HCEC 1CT (cell line): ENCODE measurements at places on chromosomes 16 and 17.

GRCh38 chr17:41975099-41976083 is 8.8 kb downstream of the CNP start:
- no peak for DNase-seq

GRCh38 chr16:24769806-24770205 is 40.4 kb downstream of the TNRC6A start:
- no peak for DNase-seq

DNA sequence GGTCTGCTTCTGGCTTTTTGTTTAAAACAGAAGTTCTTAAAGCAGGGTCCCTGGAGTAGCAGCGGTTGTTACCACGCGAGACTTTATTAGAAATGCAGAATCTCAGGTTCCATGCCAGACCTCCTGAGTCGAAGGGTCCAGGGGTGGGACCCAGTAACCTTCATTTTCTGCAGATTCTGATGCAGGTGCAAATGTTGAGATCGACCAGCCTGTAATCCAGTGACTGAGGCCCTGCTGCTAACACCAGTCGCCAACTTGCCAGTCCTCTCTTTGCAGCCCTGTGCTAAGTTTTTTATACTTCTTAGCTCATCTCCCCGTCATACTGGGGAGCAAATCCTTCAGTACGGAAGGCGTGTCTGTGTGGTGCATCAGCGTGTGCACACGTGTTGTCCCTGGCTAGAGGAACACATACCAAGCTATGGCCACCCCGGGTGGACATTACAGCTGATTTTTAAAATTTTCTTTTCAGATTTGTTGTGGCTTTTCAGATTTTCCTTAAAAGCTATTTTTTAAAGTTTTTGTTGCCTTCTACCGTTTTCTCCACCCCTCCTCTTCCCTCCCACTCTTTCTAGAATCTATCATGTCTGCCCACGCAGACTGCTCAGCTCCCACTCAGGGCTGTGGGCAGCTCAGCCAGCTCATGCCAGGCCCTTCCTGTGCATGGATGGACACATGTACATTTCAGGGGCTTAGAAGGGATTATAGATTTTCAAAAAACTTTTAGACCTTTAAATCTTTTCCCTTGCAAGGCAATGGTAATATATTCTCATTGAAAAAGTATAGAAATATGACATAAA is 57.7 kb downstream of the MEAK7 start:
- DNase-seq, result no peak

DNA sequence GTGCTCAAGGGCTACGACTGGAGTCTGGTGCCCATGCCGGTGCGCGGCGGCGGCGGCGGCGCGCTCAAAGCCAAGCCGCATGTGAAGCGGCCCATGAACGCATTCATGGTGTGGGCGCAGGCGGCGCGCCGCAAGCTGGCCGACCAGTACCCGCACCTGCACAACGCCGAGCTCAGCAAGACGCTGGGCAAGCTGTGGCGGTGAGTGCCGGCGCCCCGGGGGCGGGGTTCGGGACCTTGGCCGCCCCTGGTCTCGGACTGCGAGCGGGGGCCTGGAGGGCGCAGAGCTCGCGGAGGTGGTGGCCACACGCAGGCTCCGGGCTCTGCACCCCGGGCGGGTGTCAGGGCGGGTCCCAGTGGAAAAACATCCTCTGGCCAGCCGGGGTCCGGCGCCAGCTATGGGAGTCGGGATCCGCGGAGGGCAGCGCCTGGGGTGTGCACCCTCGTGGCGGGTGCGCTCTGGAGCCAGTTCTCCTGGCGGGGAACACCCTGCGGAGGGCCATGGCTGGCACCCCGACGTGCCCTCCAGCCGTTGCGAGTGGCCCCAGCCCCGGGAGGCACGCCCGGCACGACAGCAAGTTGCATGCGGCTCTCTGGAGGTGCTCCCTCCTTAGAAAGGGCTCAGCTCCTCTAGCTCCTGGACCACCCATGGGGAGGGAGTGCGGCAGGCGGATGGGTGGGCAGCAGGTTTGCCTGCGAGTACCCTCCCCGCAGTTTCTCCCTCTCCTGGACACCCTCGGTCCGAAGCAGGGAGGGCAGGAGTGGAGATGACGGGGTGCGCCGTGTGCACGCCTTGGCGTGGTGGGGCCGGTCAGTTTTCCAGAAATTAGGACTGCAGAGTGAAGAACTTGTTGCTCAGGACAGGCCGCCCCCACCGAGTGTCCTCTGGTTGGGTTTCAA is 824 bp downstream of the SOX8 start:
- DNase-seq, result no peak

- DNase-seq, result peak; percentile 60
These were observed 526 bp downstream of the CBFB start for GRCh38 chr16:67029254-67030096.

DNA sequence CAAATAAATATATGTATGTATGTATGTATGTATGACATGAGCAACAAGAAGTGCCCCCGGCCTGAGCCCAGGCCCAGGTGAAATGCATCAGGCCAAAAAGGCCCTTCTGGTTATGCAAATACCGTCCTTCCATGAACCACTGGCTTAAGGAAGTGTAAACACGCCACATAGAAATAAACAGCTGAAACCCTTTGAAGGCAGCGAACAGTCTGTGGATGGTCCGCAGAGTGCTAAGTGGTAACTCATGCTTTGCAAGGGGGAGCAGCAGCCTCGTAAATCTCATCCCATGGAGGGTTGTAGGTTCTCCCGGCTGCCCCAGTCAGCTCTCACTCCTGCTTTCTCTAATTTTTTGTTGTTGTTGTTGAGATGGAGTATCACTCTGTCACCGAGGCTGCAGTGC is 36.7 kb downstream of the COTL1 start:
- DNase-seq, result no peak

DNA sequence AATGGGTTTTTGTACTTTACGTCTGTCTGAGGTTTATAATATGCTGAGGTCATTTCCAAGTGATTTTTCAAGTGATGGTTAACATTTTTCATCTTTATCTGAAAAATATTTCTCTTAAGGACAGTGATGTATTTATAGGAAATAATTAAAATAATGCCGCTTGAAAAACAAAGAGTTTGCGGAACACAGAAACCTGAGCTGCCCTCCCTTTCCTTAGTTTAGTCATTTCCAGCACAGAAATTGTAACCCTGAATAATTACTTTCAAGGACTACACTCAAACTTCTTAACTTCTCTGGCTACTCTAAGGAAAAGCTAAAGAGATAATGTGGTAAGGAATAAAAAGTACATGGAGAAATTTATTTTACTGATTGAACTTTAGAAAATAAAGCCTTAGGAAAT is 54.6 kb downstream of the MRTFB start:
- DNase-seq, result no peak

- DNase-seq, result no peak
These were observed 24.6 kb upstream of the SMURF2 start for GRCh38 chr17:64686705-64687104.

GRCh38 chr17:77579682-77580081 is 378.8 kb upstream of the TNRC6C start:
- DNase-seq, result no peak

DNA sequence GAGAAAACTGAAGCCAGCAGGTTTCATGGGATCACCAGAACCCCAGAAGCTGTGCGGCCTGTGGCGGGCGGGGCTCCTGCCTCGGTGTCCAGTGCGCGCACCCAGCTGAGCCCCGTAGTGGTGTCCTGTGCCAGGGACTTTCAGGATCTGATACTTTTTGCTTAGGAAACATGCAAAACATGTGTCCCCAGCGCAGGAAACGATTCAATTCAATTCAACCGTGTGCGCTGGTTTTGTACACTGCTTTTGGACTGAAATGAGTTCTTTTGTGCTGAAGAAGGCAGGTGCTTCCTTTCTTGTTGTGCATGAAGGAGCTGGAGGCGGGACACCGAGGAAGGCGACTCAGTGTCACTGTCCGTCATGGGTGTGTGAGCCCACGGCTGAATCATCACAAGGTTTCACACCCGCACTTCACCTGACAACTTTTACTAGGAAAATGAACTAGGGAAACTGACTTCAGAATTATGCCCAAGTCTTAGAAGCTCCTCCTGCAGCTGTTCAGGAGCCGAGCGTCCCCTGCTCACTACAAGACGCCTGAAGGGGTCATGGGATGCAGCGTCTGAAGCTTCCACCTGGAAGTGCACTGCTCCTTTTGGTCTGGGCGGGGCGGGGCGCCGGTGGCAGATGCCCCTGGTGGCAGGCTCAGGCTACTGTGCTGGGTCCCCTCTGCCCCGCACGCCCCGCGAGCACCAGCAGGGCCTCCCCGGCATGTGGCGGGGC is 31.4 kb upstream of the ZNF750 start:
- DNase-seq, result no peak

GRCh38 chr16:77553130-77553529 is 118.3 kb upstream of the ADAMTS18 start:
- no peak for DNase-seq

- DNase-seq, result peak; percentile 58
These were observed 622 bp downstream of the HOXB6 start for GRCh38 chr17:48603959-48604769.

DNA sequence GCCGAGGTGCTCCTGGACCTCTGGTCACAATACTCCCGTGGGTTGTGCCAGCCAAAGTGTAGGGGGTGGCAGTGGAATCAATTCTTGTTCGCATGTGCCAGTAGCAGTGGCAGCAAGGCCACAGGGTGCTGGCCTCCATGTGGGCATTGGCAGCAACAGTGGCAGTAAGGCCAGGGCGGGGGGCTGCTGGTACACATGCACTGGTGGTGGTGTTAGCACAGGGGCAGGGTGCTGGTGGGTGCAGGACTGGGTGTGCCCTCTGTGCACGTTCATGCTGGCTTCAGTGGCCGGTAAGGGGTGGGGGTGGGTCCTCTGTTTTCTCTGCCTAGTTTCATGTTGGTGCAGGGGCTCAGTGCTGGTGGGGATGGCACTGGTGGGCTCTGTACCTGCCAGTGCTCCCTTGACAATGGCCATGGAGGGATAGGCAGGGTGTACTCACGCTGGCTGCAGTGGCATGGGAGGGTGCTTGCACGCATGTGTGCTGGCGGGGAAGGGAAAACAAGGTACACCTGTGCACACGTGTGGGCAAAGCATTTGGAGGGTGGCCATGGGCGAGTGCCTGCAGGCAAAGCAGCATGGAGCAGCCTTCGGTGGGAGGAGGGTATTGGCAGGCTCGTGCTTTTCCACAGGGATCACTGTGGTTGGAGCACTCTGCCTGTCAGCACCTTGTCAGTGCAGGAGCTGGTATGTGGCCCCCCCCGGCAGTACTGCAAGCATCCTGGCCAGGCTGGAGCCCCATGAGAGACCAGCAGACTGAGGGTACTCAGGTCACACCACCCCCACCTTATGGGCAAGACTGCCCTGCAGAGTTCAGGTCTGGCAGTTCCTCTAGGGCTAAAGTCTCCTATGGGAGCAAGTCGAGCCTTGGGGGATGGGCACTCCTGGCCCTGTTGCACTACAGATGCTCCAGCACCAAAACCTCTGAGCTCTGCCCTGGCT is 35.8 kb downstream of the NF1 start:
- DNase-seq, result no peak

- no peak for DNase-seq
These were observed 122.4 kb downstream of the SNX11 start for GRCh38 chr17:48229936-48230335.

- DNase-seq, result no peak
These were observed 170.6 kb downstream of the TMEM132E start for GRCh38 chr17:34750004-34750403.

DNA sequence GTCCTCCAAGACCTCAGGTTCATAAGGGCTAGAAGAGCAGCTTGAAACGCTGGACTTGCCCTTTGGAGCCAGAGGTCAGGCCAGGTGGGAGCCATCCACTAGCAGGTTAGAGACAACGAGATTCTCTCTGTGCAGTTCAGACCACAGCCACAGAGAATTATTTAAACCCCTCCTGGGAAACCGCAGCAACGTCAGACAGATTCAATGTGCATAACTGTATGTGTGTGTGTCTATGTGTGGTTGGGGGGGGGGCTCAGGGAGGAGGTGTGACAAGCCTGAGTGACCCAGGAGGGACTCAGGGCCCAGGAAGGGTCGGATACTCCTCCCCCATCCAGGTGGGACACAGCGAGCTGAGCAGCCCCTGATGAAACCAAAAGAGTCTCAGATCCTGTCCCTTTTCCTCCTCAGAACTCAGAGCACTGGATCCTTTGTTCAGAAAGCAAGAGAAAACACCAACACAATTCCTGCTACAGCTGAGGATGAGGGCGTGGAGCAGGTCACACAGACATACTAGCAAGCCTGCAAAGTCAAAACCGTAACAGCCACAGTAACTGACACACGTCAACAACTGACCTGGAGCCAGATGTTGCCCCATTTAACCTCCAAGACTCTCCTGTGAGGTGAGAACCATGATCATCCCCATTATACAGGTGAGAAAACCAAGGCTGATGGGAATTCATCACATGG is 66.8 kb downstream of the XYLT1 start:
- no peak for DNase-seq

GRCh38 chr16:14302031-14302398 is 230.9 kb downstream of the MRTFB start:
- DNase-seq, result peak; percentile 68

GRCh38 chr16:83626204-83626603 is 181.6 kb upstream of the HSBP1 start:
- no peak for DNase-seq

DNA sequence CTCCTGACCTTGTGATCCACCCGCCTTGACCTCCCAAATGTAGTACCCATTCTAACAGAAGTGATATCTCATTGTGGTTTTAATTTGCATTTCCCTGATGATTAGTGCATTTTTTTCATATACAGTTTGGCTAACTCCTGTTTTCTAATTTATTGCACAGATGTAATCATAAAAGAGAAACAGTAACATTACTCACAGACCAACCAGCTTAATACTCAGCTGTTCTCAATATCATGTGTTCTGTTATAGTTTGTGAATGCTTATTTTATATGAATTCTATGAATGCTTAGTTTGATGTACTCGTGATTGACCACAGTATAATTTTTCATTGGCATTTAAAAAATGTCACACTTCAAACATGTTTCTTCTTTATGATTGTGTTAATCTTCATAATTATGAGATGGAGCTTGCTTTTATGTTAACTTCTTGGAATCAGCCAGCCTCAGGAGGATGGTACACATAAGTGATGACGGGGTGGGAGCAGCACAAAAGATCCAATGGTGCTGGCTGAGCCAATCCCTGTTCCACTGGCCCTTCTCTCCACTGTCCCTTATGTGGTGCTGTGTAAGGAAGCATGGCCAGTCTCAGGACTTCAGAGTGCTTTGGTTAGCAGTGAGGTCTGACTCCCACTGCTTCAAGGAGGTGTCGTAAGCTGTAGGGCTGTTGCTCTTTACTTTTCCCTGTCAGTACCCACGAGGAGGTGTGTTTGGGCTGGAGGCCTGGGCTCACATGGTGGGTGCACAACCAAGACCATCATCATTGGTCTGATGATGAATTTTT is 191.0 kb downstream of the SPECC1 start:
- no peak for DNase-seq

- DNase-seq, result no peak
These were observed 9.2 kb downstream of the C17orf67 start for GRCh38 chr17:56824503-56824902.

DNA sequence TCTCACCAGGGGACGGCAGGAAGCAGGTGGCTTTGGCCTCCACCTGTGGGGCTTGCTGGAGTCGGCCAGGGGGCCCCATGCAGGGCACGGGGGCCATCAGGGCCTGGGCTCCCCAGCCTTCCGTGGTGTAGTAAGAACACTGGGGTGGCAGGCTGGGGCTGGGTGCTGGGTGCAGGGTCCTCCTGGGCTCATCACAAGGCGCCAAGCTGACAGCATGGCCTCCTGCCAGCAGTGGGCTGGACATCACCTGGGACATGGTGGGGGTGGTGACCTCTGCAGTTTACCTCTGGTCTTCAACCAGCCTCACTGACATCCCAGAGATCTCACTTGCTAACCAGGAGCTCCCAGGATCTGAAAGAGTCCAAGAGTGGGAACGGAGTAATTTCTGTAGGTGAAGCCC is 5.3 kb downstream of the TNS4 start:
- DNase-seq, result no peak
